ENCODE measurements at places on chromosomes 5 and 9.
A peak's percentile ranks its signal among the peaks of the same experiment; 100 is the strongest.

- peak; percentile 36 for DNase-seq
These were observed 943 bp downstream of the STING1 start for GRCh38 chr5:139481580-139482049.

- DNase-seq, result no peak
These were observed 202.9 kb upstream of the IL12B start for GRCh38 chr5:159533197-159533596.

- DNase-seq, result no peak
These were observed 24.5 kb upstream of the CRB2 start for GRCh38 chr9:123331346-123332060.

DNA sequence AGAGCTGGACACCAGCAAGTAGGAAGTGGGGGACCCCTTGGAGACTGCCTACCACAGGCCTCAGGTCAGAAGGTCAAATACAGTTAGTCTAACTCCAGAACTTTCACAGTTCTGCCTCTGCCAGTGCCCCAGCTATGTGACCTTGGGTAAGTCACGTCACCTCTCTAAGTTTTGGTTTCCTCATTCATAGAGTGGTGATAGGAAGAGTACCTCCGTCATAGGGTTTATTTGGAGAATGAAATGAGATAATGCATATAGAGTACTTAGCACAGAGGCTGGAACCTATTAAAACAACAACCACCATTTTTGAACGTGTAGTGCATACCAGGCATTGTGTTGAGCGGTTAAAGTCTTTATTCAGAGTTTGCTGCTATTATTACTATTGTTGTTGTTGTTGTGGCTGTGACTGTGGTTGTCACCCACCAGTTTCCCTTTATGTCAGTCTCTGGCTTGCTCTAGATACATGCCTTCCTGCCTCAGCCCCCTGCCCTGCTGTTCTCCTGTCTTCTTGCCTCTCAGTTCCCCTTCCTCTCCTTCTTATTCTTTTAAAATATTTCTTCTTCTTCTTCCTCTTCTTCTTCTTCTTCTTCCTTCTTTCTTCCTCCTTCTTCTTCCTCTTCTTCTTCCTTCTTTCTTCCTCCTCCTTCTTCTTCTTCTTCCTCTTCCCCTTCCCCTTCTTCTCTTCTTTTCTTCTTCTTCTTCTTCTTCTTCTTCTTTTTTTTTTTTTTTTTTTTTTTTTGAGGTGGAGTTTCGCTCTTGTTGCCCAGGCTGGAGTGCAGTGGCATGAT is 67.8 kb downstream of the RALGPS1 start:
- DNase-seq, result no peak

- no peak for DNase-seq
These were observed 8.2 kb downstream of the TLX3 start for GRCh38 chr5:171317230-171317629.

DNA sequence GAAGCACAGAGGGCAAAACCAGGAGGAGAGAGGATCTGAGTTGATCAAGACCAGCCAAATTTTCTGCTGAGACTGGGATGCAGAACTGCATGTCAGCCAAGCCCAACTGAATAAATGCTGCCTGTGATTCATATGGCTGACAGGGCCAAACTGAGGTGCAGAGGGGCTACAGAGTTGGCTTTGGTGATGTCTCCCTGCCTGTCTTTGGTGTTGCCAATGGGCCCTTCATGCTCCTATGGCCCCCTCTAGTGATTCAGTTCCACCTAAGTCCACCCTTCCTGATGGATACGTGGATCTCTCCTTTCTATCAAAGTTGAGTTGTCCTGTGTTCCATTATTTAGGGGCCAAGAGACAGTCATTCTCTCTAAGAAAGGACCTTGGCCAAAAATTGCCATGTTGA is 163.6 kb upstream of the TLE4 start:
- DNase-seq, result no peak

GRCh38 chr5:90326995-90327394 is 82.6 kb downstream of the CETN3 start:
- no peak for DNase-seq

DNA sequence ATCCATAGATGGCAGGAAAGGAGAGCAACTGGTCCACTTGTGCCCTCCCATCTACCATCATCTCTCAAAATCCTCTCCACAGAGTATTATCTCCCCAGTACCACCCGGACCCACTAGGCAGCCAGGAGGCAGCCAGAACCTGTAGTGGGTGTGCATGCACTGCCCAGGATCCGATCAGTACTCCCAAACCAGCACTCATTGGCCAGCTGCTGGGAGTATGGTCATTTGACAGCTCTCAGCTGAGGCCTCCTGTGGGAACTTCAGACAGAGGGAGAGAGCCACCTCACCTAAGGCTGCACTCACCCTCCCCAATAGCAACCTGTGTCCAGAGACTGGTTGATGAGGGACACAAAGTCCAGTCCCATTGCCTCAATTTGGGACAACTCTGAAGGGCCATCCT is 286.0 kb downstream of the TRIM36 start:
- no peak for DNase-seq

GRCh38 chr9:132241483-132241839 is 79.6 kb downstream of the NTNG2 start:
- DNase-seq, result no peak

DNA sequence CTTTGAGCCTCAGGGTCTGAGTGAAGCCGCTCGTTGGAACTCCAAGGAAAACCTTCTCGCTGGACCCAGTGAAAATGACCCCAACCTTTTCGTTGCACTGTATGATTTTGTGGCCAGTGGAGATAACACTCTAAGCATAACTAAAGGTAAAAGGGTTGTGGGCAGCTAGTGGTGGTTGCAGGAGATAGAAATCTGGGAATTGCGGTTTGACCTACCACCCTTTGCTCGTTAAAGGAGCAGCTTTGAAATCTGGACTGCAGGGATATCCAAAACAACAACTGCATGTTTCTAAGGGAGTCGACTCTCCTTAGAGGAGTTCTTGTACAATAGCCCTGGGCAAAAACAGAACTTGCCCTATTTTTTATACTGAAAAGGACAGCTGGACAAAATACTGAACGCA is 19.0 kb downstream of the ABL1 start:
- no peak for DNase-seq

DNA sequence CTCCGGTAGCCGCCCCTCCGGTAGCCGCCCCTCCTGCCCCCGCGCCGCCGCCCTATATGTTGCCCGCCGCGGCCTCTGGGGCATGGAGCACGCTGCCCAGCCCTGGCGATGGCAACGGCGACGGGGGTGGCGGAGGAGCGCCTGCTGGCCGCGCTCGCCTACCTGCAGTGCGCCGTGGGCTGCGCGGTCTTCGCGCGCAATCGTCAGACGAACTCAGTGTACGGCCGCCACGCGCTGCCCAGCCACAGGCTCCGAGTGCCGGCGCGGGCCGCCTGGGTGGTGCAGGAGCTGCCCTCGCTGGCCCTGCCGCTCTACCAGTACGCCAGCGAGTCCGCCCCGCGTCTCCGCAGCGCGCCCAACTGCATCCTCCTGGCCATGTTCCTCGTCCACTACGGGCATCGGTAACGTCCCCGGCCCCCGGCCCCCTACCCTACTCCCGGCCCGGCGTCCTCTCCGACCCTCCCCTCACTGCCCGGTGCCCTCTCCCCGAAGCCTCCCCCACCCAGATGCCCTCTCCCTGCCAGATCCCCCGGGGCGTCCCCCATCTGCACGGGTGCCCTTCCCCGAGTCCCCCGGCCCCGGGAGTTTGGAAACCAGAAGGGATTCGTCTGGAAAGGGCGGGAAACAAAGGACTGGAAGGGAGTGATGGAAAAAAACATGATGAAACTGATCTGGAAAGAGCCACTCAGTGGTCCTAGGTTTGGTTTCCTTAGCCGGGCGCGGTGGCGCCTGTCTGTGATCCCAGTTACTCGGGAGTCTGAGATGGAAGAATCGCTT is 417 bp downstream of the SRD5A1 start:
- peak; percentile 71 for DNase-seq

DNA sequence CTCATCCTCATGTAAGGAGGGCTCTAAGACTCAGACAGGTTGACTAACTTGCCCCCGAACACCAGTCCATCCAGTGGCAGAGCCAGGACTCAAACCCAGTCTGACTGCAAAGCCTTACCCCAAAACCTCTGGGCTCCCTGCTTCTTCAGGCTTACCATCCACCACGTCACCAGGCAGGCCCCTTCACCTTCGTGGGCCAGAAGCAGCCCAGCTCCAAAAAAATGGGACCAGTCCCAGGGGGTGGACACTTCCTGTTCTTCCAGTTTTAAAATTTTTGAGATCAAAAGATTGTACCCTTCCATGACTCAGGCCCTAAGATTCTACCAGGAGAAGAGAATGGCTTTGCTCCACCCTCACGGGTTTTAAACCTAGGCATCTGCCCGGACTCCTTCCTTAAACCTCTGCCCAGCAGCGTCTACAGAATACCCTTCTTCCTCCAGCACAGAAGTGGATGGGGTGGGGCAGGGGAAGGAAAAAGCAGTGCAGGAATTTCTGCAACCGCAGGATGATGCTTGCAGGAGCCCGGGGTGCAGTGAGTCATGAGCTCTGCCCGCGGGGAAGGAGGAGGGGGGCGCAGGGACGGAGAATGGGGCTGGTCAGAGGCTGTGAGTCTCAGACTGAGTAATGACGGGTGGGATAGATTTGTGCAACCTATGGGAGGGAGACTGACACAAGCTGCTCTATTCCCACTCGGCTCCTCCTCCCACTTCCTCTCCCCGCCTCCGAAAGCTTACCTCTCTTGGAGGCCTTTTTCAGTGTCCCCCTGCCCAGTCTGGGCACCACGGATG is 50.4 kb upstream of the STXBP1 start:
- no peak for DNase-seq

GRCh38 chr5:98263084-98263483 is 510.4 kb upstream of the RGMB start:
- DNase-seq, result no peak

- DNase-seq, result peak; percentile 35
These were observed 23.1 kb downstream of the PRELID2 start for GRCh38 chr5:145811834-145812625.

DNA sequence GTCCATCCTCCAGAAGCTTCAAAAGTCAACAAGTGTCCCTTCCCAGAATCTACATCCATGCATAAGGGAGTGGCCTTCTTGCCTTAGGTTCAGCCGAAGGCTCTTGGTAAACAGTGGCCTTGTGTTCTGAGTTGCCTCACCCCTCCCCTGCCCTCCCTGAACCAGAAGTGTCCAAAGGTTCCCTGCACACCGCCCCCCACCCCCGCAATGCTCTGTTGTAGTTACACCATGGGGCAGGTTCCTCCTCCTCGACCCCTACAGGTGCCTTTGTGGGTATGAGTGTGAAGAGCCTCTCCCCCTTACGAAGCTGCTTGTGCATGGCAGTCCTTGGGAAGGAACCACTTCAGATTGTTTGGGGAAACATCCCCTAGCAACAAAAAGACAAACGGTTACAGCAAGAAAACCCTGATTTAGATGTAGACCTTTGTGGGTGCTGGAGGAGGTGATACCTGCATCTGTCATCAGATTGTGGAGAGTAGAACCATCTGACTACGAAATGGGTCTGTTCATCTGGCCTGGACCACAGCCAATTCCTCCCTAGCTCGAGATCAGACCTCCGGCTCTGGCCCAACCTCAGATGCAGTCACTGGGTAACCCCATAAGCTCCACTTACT is 7.1 kb downstream of the SPACA9 start:
- no peak for DNase-seq

GRCh38 chr5:53884417-53884816 is 324.0 kb downstream of the NDUFS4 start:
- no peak for DNase-seq

DNA sequence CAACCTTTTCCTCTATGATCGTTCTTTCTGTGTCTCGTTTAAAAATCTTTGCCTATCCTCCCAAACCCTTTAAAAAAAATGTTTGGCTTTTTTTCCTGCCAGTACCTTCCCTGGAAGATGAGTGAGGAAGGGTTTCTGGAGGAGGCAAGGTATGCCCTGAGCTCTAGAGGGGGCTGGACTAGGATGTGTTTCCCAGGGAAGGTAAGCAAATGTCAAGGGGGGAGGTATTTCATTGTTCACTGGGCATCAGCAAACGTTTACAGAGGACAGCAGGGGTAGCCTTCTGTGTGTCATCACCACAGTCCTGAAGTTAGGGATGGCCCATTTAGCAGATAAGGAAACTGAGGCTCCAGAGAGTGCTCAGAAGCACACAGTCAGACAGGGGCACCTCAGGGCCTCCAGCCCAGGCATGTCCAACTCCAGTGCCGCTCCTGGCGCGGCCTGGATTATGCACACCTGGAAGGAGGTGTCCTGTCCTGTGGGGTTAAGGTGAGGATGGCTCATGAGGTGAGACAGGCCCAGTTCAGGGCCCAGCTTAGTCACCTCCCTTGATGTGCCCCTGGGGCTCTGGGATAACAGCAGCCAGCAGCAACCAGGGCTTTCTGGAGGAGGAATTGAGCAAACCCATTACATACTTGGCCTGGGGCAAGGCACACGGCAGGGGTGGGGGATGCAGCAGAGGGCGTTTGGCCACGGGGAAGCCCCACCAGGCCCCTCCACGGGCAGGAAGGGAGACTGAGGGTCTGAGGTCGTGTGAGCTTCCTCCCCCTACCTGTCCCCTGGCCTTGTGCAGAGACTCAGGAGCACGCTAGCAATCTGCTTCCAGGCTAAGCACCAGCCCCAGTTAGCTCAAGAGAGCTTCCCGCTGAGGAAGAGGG is 100.3 kb upstream of the LMX1B start:
- no peak for DNase-seq

DNA sequence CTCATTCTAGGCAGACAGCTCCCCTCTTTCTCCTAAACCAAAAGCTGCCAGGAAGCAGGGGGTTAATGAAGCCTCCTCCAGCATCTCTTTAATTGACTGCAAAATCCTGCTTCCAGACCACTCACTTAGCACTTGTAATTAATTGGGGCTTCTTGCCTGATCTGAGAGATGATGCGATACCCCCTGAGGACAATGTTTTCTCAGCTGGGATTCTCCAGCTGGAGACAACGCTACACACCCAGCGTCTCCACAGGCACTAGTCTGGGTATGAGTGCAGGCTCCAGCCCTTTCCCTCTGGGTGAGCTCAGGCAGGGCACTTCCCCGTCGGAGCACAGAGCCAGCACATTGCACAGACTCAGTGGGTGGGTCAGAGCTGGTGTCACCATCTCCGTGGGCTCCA is 16.1 kb downstream of the CPLX2 start:
- peak; percentile 73 for DNase-seq

GRCh38 chr5:99314721-99315120 is 385.9 kb upstream of the CHD1 start:
- DNase-seq, result no peak

- no peak for DNase-seq
These were observed 85.7 kb upstream of the ARRDC3 start for GRCh38 chr5:91468651-91469422.

DNA sequence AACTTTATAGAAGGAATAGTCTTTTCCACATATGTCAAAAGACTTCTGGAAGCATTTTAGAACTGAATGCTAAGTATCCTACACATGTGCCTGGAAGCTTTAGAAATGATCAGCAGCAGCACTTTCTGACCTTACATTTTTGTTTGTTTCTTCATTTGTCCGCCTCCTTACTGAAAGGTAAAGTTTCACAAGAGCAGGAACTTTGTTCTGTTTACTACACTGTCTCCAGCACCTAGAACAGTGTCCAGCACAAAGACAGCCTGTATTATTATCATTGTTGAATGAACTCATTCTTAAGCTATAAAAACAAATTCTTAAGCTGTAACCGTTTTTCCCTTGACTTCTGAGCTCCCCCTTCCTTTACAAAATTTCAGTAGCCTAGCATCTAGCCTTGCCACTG is 14.8 kb downstream of the PIP5K1B start:
- DNase-seq, result no peak

Data from SHP77 (cell line).